ENCODE measurements at places on chromosomes 4 and X. TPM values are rescaled to one million over a fixed set of nuclear protein-coding genes. Genes with fewer than 3 reads are reported as not detected.

The TEC gene
- total RNA-seq, result 0.45 TPM

The SFRP2 gene
- total RNA-seq, result not detected

The CDKL2 gene
- total RNA-seq, result 0.11 TPM

The CEP44 gene
- 7.8 TPM for total RNA-seq

The HOPX gene
- total RNA-seq, result not detected

The C4orf51 gene
- total RNA-seq, result not detected

The TLR2 gene
- total RNA-seq, result not detected

The PTCHD1 gene
- total RNA-seq, result not detected

The ASB12 gene
- total RNA-seq, result 0.41 TPM

The PRKG2 gene
- total RNA-seq, result not detected

The KLB gene
- not detected for total RNA-seq

The SMIM10 gene
- total RNA-seq, result not detected

The PRDM5 gene
- 1.4 TPM for total RNA-seq

All from Karpas-422 (cell line).